Activated CD8-positive, alpha-beta memory T cell treated with anti-CD3 and anti-CD28 coated beads, Interleukin-2, amount 10 ng/mL, durations not matched to agents 7 days and 5 days (primary cell): ENCODE measurements at places on chromosomes 1 and 21. TPM values are rescaled to one million over a fixed set of nuclear protein-coding genes. Genes with fewer than 3 reads are reported as not detected.
A peak's percentile ranks its signal among the peaks of the same experiment; 100 is the strongest.

The PDE9A gene
- total RNA-seq, result 6.8 TPM

DNA sequence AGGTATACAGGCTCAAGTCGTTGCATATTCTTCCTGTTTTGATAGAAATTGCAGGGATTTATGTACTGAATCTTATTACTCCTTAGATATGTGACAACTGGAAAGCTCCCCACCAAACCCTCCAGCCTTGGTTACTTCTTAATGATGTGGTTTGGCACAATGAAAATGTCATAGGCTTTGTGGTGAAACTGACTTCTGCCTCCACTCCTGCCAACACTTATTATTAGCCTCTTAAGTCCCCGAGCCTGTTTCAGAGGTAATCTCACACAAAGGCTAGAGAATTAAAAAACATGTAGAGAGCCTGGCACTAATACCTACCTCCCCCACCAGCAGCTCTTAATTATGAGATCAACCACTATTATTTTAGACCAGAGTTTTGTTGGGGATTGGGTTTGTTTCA lies 4.2 kb downstream of the COX20 start:
- H3K36me3 ChIP-seq, result peaks cover 60% of the 10 kb centered on the region
- DNase-seq, result no peak
- H3K4me1 ChIP-seq, result peaks cover 67% of the 10 kb centered on the region
- no peaks in the 10 kb centered on the region for H3K27me3 ChIP-seq
- peak overlapping the region; percentile 57 for H3K27ac ChIP-seq
- no peak overlapping the region for H3K4me3 ChIP-seq

GRCh38 chr1:19100028-19100427 lies 110.0 kb downstream of the UBR4 start:
- H3K4me1 ChIP-seq, result no peaks in the 10 kb centered on the region
- no peak for DNase-seq
- H3K27me3 ChIP-seq, result no peaks in the 10 kb centered on the region
- H3K27ac ChIP-seq, result no peak overlapping the region
- H3K36me3 ChIP-seq, result peaks cover 44% of the 10 kb centered on the region

DNA sequence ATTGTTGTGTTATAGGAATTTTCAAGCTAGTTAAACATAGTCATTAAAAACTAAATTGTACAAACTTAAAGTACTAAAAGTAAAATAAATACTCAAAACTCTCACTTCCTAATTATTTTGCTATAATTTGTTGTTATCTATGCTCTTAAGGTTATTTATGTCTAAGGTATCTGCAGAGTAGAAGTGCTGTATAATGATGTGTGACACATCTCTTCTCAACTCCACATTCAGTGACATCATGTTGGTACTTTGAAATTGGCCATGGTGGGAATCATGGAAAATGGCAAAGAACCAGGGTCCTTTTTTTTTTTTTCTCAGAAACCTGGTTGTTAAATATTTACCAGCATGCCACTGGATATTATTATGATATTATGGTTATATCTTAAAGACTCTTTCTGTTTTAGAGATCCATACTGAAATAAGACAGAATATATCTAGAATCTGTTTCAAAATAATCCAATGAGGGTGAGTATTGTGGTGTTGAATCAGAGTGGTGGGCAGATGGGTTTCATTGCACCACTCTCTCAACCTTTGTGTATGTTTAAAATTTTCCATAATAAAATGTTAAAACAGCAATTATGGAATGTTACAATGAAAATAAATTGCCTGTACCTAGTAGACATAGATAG lies 22.4 kb downstream of the LRRC8B start:
- no peak overlapping the region for H3K4me3 ChIP-seq
- peaks cover 40% of the 10 kb centered on the region for H3K4me1 ChIP-seq
- no peak overlapping the region for H3K27ac ChIP-seq

- no peak for DNase-seq
- no peaks in the 10 kb centered on the region for H3K36me3 ChIP-seq
- no peaks in the 10 kb centered on the region for H3K27me3 ChIP-seq
- no peaks in the 10 kb centered on the region for H3K4me1 ChIP-seq
These were observed 295.0 kb downstream of the VAV3 start for GRCh38 chr1:107669996-107670395.

DNA sequence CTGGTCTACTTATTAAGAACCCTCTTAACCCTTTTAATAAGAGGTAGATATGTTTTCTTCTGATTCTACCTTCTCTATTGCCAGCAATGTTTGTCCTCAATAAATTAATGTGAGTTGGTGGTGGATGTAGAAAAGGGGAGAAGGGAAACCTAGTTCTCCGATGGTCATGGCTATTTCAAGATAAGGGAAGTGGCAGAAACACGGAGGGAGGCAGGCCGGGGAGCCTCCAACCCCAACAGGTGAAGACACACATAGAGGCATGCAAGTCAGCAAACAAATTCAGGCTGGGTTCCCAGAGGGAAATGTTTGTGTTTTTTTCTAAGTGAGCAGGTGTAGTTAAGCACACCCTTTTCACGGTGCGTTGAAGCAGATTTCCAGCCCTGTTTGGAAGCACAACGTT lies 31.0 kb upstream of the CLDN14 start:
- no peak overlapping the region for H3K4me3 ChIP-seq
- DNase-seq, result no peak
- no peaks in the 10 kb centered on the region for H3K36me3 ChIP-seq

GRCh38 chr1:226664413-226665101 lies 74.5 kb downstream of the ITPKB start:
- H3K36me3 ChIP-seq, result peaks cover 1% of the 10 kb centered on the region
- H3K27ac ChIP-seq, result peak overlapping the region; percentile 84
- H3K4me1 ChIP-seq, result peaks cover 78% of the 10 kb centered on the region
- H3K27me3 ChIP-seq, result no peaks in the 10 kb centered on the region
- H3K4me3 ChIP-seq, result no peak overlapping the region
- DNase-seq, result no peak

DNA sequence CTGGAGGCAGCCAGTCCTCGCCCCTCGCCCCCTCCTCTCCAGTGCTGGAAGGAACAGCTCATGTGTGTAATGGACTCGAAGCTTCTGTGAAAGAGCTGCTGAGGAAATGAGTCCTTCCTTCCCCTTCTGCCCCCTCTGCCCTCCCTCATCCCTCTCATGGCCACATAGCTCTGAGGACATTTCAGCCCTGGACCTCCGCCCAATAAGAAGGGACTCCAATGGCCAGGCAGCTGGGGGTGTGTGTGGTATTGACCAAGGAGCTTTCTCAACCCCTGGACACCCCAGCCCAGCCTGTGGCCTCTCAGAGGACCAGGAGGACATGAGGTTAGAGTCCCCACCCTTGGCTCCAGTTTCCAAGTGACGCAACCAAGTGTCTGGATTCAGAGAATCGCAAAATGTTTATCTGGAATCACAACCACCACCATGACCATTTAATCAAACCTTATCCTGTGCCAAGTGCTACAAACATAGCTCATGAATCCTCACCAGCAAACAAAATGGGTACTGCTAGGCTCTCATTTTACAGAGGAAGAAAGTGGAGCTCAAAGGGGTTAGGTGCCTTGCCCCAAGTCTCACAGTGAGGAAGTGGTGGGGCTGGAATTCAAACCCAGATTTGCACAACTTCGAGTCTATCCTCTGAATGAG lies 47.8 kb upstream of the ECE1 start:
- DNase-seq, result no peak
- H3K4me1 ChIP-seq, result peaks cover 91% of the 10 kb centered on the region
- H3K27ac ChIP-seq, result peak overlapping the region; percentile 29
- H3K4me3 ChIP-seq, result no peak overlapping the region
- no peaks in the 10 kb centered on the region for H3K27me3 ChIP-seq

DNA sequence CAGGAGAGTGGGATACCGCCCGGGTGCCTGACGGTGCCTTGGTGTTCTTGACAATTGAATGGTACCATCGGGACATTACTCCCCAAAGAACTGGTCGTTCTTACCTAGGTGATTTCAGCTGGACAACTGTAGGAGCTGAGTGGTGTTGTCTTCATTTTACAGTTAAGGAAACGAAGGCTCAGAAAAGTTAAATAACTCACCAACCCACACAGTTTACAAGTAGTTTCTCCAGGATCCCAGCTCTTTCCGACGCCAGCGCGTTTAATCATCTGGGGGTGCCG lies 1.6 kb downstream of the PIK3CD start:
- H3K36me3 ChIP-seq, result peaks cover 39% of the 10 kb centered on the region
- H3K27me3 ChIP-seq, result no peaks in the 10 kb centered on the region
- peak overlapping the region; percentile 91 for H3K4me3 ChIP-seq
- DNase-seq, result no peak
- peaks cover 58% of the 10 kb centered on the region for H3K4me1 ChIP-seq
- H3K27ac ChIP-seq, result peak overlapping the region; percentile 88

The RAB13 gene
- 6.3 TPM for total RNA-seq

DNA sequence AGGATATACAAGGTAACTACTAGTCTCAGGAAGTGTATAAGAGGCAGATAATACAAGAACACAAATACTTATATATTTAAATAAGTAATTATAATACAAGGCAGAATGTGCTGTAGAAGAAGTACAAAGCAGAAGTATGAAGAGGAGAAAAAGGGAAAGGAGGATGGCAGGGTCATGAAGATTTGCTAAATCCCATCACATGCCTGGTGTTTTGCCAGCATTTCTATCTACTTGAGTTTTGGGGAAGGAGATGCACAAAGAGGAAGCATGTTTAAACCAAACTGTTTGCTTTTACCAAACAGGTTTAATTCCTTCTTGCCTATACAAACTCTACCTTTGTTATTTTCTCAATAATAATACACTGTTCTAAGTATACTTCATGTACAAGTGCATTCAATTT lies 60.9 kb upstream of the PODN start:
- no peaks in the 10 kb centered on the region for H3K27me3 ChIP-seq
- H3K27ac ChIP-seq, result no peak overlapping the region
- peaks cover 9% of the 10 kb centered on the region for H3K36me3 ChIP-seq
- H3K4me3 ChIP-seq, result no peak overlapping the region
- H3K4me1 ChIP-seq, result no peaks in the 10 kb centered on the region

GRCh38 chr1:16204634-16205333 lies 7.7 kb downstream of the ARHGEF19 start:
- peak; percentile 66 for DNase-seq
- no peak overlapping the region for H3K27ac ChIP-seq
- no peak overlapping the region for H3K4me3 ChIP-seq
- no peaks in the 10 kb centered on the region for H3K27me3 ChIP-seq
- H3K4me1 ChIP-seq, result peaks cover 5% of the 10 kb centered on the region

DNA sequence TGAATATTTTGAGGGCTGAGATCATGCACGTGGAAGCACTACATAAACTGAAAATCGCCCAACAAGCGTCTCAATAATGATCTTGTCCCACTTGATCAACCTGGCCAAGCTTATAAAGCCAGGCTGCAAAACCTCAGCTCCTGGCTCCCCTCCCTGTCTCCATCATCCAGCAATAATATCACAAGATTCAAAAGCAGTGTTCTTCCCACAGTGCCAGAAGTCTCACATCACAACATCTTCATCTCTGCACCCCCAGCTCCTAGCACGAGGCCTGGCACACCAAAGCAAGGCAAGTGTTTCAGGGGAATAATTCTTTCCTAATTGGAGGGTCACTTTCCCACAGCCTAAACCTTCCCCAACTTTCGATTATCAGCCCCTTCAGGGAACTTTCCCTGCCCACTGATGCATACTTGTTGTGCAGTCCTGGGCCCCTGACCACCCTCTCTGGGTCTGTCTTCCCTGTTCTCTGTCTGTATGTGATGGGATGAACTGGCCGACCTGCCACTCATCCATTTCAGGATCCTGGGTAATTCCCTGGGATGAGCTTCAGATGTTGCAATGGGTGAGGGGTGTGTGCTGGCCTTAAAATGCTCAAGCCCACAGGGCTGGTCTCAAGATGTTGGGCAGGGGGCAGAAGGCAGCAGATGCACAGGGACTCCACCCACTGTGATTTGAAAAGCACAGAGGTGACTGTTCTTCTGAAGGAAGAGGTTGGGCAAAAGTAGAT lies 129.0 kb downstream of the DMRTB1 start:
- peak; percentile 34 for DNase-seq
- H3K27me3 ChIP-seq, result no peaks in the 10 kb centered on the region
- H3K27ac ChIP-seq, result no peak overlapping the region

DNA sequence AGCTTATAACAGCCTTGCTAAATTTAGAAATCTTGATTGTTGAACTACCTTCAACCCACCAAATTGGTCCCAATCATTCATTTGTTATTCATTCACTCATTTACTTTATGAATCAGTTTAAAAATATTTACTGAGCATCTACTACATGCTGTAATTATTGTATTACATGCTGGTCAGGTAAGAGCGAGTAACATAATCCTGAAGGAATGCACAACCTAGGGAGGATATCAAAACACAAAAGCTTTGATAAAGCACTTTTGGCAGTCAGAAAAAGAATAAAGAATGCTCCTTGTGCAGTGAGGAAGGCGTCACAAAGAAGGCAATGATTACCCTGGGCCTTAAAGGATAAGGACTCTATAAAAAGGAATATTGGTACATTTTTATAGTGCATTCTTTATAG lies 518.9 kb upstream of the NR5A2 start:
- H3K4me3 ChIP-seq, result no peak overlapping the region
- H3K4me1 ChIP-seq, result peaks cover 7% of the 10 kb centered on the region
- no peak for DNase-seq
- H3K27me3 ChIP-seq, result peaks cover 36% of the 10 kb centered on the region

The FCRL6 gene
- total RNA-seq, result 0.23 TPM

- H3K36me3 ChIP-seq, result peaks cover 46% of the 10 kb centered on the region
- peak overlapping the region; percentile 90 for H3K4me3 ChIP-seq
- no peak for DNase-seq
- H3K4me1 ChIP-seq, result peaks cover 51% of the 10 kb centered on the region
These were observed 1.9 kb downstream of the RNF187 start for GRCh38 chr1:228488818-228489674.

The TCHHL1 gene
- not detected for total RNA-seq

- H3K27ac ChIP-seq, result no peak overlapping the region
- no peak for DNase-seq
- H3K4me1 ChIP-seq, result peaks cover 2% of the 10 kb centered on the region
- no peak overlapping the region for H3K4me3 ChIP-seq
- H3K36me3 ChIP-seq, result no peaks in the 10 kb centered on the region
These were observed 163.7 kb upstream of the POU3F1 start for GRCh38 chr1:38210021-38210894.

DNA sequence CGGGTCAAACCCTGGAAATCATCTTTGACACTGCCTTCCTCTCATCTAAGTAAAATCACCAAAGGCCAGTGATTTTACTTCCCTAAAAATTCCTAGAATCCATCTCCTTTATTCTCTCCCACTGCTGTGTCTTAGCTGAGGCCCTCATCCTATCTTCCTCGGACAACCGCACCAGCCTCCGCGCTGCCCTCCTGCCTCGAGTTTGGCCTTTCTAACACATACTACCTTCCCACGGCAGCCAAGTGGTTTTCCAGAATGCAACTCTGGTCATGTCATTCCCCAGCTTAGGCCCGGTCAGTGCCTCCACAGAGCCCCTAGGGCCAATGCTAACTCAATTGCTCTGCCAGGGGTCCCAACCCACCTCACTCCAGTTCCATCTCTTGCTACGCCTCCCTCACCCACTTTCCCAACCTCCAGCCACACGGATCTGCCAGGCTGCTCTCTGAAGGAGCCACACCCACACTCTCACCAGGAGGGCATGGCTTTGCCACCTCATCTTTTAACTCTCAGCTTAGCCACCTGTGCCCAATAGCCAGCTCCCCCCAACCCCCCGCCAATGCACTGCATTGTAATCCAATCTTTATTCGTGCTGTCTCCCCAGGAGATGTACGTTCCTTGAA lies 6.8 kb downstream of the TMEM9 start:
- no peak for DNase-seq
- H3K27ac ChIP-seq, result no peak overlapping the region
- H3K27me3 ChIP-seq, result no peaks in the 10 kb centered on the region
- no peaks in the 10 kb centered on the region for H3K4me1 ChIP-seq
- H3K36me3 ChIP-seq, result no peaks in the 10 kb centered on the region

- H3K4me3 ChIP-seq, result no peak overlapping the region
- H3K36me3 ChIP-seq, result no peaks in the 10 kb centered on the region
- H3K4me1 ChIP-seq, result no peaks in the 10 kb centered on the region
- no peaks in the 10 kb centered on the region for H3K27me3 ChIP-seq
- peak; percentile 33 for DNase-seq
These were observed 23.6 kb downstream of the COL6A2 start for GRCh38 chr21:46121286-46122221.
